ENCODE measurements at places on chromosomes 3 and 15.

DNA sequence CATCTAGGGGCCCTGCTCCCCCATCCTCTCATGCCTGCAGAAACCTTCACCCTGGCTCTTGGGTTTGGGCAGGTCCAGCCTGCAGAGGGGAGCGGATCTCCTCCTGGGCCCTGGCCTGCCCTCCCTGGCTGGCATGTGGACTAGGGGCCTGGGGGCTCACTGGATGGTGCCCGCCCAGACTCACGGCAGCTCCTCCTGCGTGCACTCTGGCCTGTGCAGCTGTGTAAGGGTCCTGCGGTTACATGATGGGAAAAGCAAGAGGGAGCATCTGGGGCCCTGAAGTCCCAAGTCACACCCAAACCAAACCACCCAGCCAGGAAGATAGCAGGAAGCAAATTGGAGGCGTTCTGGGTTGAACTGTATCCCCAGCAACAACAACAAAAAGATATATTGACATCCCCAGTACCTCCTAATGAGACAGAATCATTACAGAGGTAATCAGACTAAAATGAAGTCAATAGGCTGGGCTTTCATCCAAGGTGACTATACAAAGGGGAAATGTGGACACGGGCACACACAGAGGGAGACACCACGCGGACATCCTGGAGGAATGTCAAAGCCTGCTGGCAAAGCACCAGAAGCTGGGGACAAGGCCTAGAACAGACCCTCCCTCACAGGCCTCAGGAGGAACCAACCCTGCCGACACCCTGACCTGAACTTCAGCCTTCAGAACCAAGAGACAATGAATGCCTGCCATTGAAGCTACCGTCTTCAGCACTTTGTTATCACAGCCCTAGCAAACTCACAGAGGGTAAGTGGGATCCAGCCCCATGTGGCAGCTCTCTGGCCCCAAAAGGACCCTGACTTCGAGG, 10.4 kb upstream of the CLK3 start:
- peak; percentile 69 for DNase-seq

GRCh38 chr15:75836959-75837334, 6.3 kb upstream of the UBE2Q2 start:
- DNase-seq: no peak

GRCh38 chr3:20108869-20109268, 68.6 kb downstream of the KAT2B start:
- no peak for DNase-seq

- no peak for DNase-seq
Measured at GRCh38 chr3:116103868-116104530, 341.3 kb downstream of the LSAMP start.

GRCh38 chr15:101118615-101119014, 133.2 kb downstream of the CHSY1 start:
- DNase-seq: no peak

- no peak for DNase-seq
Measured at GRCh38 chr3:89867286-89867685, 759.9 kb downstream of the EPHA3 start.

DNA sequence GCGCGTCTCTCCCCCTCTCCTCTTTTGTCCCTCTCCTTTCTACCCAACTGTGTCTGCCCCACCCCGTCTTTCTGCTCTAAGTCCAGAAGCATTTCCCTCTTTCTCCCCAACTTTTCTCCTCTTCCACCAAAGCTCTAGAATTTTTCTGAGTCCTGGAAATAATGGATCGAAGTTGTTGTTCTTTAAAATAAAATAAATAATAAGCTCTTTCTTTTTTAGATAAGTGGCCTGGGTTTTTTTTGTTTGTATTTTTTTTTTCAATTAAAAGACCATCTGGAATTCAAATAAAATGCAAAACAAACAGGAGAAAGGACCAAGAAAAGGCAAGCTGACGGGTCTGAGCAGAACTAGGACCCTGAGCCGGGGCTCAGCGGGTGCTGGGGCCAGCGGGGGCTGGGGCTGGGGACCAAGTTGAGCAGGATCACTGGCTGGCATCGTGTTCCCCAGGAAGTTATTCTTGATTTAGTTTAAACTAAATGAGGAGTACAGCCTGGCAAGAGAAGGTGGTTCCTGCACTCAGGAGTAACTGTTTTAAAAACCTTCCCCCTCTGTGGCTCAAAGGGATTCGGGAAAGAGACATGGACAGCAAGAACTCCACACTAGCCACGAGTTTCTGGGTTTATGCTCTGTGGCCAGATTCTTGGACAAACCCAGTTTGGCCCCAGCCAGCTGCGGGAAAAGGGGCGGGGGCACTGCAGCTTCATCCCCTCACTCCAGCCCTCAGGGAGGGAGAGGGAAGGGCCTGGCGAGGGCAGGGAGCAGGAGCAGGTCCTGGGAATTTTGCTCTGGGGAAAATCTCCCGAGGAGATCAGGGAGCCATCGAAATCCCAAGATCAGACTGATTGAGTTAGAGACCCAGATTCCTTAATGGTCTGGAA, 8.4 kb downstream of the GATA2 start:
- no peak for DNase-seq

DNA sequence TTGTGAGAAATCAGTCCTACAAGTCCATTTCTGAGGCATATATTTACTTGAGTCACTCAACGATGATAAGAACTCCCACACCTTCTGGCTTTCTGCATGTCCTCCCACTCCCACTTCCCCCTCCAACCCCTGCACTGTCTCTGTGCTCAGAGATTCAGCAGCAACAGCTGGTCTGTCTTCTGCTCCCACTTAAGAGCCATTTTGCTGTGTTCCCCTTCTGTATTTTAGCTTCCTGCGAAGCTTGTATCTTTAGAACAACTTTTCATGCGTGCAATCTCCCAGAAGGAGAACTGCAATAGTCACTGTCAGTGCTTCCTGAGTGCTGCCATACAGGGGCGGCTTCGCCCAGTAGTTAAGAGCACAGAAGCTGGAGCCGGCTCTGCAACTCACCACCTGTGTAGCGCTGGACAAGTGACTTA, 90.0 kb upstream of the SPATA12 start:
- no peak for DNase-seq

DNA sequence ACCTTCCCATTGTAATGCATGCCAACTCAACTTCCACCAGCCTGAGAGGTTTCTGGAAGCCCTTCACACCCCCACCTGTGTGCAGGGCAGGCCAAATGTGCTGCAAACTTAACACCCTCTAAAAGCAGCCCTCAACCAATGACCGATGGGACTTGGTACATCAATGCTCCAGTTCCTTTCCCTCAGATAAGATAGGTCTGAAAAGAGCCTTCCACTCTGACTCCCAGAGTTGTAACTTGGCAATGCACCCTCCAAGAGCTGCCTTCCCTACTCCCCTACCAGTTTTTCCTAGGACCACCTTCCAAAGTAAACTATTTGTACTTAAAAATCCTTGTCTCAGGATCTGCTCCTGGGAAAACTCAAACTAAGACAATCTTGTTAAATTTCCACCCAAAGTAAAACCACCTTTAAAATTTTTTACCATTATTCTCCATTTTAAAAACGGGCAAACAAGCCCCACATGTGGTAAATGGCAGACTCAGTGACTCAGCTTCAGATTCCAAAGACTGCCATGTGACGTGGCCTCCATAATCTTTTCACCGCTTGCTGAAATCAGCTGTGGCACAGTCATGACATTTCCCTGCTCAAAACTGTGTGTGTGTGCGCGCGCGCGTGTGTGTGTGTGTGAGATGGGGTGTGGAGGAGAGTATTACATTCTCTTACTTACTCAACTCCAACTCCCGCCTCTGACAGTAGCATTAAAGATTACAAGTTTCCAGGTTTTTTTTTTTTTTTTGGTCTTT, 17.2 kb downstream of the RASGRP1 start:
- no peak for DNase-seq

Data from NCI-H1930 (cell line).